T1000 (cell line): ENCODE measurements at places on chromosomes 11 and 22.

GRCh38 chr11:45948356-45948755 lies 25.9 kb downstream of the LARGE2 start:
- no peak for DNase-seq

GRCh38 chr22:21582801-21583740 lies 15.6 kb downstream of the UBE2L3 start:
- no peak for DNase-seq

DNA sequence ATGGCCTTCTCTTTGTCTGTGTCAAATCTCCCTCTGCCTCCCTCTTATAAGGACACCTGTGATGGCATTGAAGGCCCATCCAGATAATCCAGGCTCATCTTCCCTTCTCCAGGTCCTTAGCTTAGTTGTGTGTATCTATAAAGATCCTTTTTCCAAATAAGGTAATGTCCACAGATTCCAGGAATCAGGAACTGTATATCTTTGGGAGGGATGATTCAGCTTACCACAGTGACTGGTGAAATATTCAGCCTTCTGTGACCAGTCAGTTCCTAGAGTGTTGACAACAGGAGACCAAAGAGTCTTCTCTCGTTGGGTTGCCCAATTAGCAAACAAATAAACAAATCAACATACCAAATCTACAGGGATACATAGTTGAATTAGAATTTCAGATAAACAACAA lies 175.8 kb downstream of the MPPED1 start:
- no peak for DNase-seq

DNA sequence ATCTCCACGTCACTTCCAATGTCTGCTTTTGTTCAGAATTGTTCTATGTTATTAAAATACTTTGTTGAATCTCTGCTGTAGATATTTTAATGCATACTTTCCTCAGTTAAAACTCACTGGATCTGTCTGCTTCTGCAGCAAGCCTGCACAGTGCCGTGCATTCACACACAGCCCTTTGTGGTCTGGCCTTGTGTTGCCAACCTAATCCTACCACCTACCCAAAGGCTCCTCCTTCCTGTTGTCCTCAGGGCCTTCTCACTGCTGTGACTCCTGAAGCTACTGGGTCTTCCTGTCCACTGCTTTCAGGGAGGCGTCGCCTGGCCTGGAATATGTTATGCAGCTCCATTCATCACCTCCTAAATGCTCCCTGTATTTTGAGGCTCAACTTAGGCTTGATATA lies 67.0 kb downstream of the PPP6R3 start:
- no peak for DNase-seq

DNA sequence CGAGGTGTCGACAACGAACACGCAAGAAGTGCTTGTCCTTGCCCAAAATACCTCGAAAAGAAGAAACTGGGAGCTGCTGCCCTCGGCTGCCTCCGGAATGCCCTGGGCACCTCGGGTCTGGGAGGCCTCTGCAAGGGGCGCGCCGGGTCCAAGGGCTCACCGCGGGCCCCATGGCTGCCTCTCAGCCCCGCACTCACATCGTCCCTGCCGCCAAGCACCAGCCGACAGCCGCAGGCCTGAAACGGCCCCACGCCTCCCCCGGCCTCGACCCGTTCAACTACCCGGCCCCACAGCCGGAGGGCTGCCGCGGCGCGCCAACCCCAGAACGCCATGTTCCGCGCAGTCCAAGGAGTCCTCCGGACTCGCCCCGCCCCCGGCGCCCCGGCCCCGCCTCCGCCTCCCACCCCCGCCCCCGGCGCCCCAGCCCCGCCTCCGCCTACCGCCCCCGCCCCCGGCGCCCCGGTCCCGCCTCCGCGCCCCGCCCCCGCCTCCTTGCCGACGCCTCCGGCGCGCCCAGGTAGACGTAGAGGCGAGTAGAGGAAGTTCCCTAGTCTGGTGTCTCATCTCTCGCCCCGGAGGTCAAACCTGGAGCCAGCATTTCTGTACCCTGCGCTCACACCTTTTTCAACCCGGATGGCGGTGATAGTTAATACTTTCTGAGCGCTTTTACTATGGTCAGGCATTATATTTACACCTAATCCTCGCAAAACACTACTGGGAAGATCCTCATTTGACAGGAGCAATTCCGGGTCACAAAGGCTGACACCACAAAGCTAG lies at the start of gene SIRT3:
Gene SIRT3, minus strand, starts transcription at position 346 of the 777 bp plus-strand sequence. Its CDS starts 14 bp downstream, at position 332.
- DNase-seq, result peak; percentile 53

DNA sequence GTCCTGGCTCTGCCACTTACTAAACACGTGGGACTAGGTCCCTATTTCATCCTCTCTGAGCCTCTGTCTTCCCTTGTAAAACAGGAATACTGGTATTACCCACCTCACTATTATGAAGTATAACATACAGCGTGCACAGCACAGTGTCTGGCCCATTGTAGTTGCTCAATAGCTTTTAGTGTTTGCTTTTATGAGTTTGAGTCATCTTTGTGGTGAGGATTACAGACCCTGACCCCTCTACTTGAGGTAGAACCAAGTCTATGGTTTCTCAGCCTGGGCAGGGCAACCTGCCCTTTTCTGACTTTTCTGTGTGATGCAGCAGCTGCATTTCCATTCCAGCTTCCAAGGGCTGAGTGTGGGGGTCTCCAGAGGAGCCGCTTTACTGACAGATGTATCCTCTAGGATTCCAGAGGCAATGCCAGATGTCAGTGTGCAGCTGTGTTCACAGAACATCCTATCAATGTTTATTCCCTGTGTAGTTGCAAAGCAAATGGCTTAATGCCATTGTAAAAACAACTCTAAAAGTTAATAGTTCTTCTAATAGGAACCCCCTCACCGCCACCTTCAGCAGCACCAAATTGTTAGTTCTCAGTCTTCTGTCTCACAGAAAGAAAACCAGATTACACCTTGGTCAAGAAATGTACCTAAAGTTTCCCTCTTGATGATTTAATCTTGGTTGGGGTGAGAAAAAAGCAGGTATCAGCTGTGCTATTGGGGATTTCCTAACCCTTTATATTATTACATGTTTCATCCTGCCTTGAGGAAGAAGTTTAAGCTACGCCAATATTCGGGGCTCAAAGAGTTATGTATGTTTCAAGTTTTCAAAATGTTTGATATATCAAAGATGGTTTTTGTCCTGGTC lies 16.8 kb downstream of the PRR5L start:
- peak; percentile 19 for DNase-seq
